ENCODE measurements at places on chromosomes 1 and 21. TPM values are rescaled to one million over a fixed set of nuclear protein-coding genes. Genes with fewer than 3 reads are reported as not detected.

The FMO5 gene
- 3.8 TPM for total RNA-seq

The TNFSF4 gene
- total RNA-seq, result 0.58 TPM

The VTCN1 gene
- total RNA-seq, result 49.4 TPM

The IL6R gene
- 7.8 TPM for total RNA-seq

The FNDC5 gene
- 49.9 TPM for total RNA-seq

The SPRR1A gene
- total RNA-seq, result 36.3 TPM

The MYOG gene
- total RNA-seq, result not detected

The AMY1B gene
- not detected for total RNA-seq

The RNU1-4 gene
- 2,993 TPM for total RNA-seq

DNA sequence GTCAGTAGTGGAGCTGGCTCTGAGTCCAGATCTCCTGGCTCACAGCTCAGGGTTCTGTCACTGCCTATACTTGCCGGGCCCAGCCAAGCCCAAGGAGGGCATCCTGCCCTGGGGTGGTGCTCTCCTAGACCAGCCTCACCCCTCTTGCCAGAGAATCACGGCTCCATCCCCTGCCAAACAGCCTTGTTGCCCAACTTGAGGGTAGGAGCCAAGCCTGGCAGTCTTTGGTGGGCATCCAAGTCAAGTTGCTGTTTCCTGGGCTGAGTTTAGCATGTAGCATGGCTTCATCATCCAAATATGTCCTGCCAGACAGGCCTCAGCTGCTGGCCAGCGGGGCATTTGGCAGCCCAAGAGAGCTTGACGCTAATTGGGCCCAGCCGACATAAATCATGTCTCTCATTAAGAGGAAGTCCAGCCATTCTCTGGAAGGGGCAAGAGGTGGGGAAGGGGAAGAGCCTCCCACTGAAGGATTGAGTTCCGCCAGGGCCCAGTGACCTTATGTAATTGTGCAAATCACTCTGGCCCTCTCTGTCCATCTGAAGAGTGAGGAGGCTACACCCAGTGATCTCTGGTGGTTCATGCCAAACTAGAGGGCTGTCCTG is 22.6 kb upstream of the TRABD2B start:
- DNase-seq, result no peak

DNA sequence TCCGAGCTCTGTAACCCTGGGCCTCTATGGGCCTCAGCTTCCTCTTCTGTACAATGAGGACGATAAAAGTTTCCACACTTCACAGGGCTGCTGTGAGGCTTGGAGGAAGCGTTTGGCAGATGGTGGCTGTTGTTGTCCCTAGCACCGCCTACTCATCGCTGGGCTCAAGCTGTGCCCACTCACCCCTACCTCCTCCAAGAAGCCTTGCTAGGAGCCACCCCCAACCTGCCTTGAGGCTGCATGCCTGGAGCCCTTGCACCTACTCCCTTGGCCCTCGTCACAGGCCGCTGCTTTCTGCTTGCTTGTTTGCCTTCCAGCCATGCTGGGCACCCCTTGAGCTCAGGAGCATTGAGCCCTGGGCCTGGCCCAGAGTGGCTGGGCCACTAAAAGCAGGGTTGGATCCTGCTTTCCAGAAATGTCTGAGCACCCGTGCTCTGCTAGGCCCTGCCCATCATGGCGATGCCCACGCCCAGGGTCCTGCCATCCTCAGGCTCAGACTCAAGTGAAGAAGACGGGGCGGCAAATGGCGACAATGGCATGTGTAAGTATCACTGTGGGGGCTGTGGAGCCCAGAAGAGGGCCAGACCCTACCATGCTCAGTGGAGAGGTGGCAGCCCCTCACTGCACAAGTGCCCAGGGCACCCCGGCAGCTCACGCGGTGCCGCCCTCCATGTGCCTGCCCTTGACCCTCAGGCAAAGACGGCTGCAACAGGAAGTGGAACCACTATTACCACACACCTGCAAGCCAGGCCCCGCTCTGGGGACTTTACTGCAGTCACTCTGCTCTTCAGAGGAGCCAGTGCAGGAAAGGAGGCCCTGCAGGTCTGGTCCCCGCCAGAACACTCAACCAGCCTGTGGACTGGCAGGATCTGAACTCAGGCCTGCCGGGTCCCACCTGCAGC is 9.5 kb downstream of the SH3BGRL3 start:
- no peak for DNase-seq

- DNase-seq, result no peak
These were observed 143.8 kb downstream of the DUSP10 start for GRCh38 chr1:221598122-221598521.

DNA sequence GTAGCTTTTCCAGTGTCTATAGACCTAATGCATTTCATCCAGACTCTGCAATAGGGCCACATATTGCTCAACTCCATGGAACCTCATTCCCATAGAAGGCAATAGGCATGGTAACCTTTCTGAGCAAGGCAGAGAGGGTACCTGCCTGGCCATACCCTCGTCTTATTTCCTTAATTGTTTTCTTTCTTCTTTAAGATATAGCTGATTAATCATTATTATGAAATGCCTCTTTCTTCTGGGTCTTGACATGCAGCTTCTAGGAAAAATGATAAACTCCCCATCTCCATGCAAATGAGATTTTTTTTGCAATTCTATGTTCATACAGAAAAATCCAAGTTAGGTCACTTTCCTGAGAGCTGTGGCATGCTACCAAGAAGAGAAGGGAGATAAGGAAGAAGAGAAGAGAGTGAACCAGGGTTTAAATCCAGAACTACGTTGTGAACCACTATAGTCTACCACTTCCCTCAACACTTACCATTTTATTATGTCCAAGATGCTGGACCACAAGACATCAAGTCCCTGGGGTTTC is 33.0 kb upstream of the IL20 start:
- no peak for DNase-seq

- DNase-seq, result no peak
These were observed 14.6 kb upstream of the TMEM61 start for GRCh38 chr1:54965624-54966340.

DNA sequence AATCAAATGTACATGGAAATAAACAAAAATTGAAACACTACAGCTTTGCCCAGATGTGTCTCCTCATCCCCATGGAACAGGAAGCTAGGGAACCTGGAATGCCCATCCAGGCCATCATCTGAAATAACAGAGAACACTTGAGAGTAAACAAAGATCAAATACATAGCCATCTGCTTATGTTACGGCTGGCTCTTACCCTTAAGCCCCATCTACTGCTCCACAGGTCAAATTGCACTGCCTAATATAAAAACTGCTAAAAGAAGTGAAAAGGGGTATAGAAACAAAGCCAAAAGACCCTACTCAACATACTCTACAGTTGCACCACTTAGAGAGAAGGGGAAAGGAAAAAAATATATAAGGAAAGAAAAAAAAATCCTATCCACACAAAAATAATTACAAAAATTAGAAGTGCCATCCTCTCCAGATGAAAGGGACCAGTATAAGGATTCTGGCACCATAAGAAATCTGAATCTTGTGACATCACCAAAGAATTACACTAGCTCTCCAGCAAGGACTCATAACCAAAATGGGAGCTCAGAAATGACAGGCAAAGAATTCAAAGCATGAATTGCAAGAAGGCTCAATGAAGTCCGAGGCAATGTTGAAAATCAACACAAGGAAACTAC is 26.9 kb downstream of the OR6Y1 start:
- DNase-seq, result no peak

GRCh38 chr1:24309762-24310485 is 9.2 kb upstream of the GRHL3 start:
- no peak for DNase-seq

GRCh38 chr1:41802532-41803501 is 115.9 kb downstream of the HIVEP3 start:
- DNase-seq, result no peak

- no peak for DNase-seq
These were observed 269.8 kb downstream of the S1PR1 start for GRCh38 chr1:101506541-101507164.

DNA sequence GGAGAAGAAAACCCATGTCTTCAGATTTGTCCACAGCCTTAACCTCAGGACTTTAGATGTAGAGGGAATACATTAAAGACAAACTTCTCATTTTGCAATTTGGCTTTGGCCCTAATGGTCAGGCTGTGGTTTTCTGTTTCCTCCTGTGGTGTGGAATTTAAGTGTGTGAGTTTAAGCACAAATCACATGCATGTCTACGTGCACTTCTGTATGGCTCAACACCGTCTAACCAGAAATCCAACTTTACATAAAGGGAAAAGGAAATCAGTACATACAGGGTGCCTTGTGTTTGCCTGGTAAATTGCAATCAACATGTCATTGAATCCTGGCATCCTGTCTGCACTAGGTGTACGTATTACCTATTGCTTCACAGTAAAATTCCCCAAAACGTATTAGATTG is 1.2 kb upstream of the ZNF124 start:
- DNase-seq, result no peak

GRCh38 chr1:204979306-204979705 is 63.7 kb upstream of the CNTN2 start:
- DNase-seq, result no peak

- no peak for DNase-seq
These were observed 6.8 kb upstream of the OTUD7B start for GRCh38 chr1:150017206-150017750.

DNA sequence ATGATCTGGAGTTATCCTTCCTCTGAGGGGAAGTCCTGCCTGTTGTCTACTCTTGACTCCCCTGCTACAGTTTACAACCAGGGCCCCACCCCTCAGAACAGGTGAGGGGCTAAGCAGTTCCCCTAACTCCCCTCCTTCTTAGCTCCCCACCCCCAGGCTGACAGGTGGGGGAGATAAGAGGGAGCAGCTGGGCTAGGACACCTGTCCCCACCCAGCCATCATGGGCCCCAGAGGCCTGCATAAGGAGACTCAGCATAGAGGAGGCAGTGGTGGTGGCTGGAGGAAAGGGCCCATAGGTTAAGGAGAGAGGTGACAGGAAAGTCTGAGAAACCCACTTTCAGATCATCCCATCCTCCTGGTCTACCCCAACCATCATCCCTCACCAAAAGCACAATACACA is 6.8 kb downstream of the MEF2D start:
- no peak for DNase-seq

DNA sequence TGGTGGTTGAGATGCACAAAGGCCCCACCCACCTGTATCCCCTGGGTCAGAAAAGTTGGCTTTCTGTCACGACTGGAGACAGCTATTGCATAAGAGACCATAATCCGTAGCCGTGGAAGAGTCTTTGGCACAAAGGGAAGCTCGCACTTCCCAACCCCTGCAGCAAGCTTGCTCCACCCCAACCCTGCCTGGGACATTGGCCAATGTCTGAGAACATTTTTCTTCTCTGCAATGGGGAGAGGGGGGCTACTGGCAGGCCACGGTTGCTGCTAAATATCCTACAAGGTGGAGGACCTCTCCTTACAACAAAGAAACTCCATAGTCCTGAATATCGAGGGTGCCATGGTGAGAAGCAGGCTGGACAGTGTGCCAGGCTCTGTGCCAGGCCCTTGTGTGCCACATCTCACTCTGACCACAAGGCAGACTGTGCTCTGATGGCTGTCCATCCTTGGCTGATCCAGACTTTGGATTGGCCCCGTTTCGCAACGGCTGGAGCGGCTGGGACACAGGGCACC is 104.1 kb downstream of the CSMD2 start:
- no peak for DNase-seq

- DNase-seq, result no peak
These were observed 11.5 kb downstream of the KNCN start for GRCh38 chr1:46539972-46540371.

DNA sequence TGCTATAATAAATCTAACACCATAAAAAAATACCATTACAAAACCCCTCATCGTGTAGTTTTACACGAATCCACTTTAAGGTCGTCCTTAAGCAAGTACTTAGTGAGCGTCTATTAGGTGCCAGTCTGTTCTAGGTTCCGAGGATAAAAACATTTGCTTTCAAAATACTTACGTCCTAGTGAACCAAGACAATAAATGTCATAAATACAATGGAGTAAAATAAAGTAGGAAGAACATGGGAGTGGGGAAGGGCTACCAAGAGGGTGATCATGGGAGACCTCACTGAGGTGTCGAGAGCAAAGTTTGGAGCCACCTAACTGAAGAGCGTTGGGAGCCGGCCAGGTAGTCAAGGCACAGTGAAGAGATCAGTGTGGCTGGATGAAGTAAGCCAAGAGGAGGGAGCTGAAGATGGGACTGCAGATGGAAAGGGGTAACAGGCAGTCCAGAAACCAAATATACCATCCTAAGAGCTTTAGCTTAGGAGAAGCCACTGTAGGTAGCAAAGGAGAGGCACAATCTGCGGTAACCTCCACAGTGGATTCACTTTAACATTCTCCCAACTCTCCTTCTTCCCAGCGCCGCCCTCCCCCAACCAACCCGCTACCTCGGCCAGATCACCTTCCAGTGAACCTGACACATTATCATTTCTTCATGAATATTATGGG is 684 bp downstream of the LTN1 start:
- no peak for DNase-seq

DNA sequence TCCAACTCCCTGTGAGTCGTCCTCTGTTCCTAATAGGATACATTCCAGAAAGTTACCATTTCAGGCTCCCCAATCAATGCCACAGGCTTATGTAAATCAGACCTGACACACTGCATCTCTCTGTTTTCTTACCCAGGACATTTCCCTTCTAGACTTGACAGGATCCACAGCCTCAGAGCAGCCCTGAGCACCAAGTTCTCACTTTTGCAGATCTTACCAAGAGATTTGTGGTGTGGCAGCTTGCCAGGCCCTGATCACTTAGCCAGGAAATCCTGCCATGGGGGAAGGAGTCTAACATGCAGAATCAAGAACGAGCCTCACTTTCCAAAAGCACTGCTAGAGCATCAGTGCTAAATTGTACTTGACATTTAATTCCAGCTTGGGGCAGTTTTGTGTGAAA is 202.9 kb downstream of the TBX15 start:
- no peak for DNase-seq

GRCh38 chr1:245541369-245541768 is 386.6 kb downstream of the KIF26B start:
- DNase-seq, result no peak

DNA sequence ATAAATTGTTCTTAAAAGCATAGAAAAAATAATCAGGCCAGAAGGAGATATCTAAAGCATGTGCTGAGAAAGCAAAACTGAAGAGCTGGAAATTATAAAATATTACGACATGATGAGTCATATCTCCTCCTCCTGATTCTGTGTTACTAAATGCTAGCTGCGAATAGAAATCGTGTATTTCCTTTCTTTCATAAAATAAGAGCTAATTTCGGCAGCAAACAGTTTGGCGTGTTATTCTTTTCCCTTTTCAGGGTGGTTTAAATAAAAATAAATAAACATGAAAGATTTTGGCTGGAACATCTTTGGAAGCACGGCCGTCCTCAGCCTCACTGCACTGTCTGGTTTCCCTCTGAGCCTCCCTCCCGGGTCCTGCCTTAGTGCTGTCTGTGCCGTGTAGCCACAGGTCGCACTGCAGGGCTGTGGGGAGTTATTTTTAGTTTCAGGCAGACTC is 56.0 kb downstream of the ADARB1 start:
- DNase-seq, result no peak
